ENCODE measurements at places on chromosomes 3 and 15.

- no peak for DNase-seq
These were observed 258.2 kb downstream of the ADAMTS17 start for GRCh38 chr15:100083572-100083971.

GRCh38 chr15:98581715-98582114 is 66.6 kb upstream of the IGF1R start:
- DNase-seq: no peak

DNA sequence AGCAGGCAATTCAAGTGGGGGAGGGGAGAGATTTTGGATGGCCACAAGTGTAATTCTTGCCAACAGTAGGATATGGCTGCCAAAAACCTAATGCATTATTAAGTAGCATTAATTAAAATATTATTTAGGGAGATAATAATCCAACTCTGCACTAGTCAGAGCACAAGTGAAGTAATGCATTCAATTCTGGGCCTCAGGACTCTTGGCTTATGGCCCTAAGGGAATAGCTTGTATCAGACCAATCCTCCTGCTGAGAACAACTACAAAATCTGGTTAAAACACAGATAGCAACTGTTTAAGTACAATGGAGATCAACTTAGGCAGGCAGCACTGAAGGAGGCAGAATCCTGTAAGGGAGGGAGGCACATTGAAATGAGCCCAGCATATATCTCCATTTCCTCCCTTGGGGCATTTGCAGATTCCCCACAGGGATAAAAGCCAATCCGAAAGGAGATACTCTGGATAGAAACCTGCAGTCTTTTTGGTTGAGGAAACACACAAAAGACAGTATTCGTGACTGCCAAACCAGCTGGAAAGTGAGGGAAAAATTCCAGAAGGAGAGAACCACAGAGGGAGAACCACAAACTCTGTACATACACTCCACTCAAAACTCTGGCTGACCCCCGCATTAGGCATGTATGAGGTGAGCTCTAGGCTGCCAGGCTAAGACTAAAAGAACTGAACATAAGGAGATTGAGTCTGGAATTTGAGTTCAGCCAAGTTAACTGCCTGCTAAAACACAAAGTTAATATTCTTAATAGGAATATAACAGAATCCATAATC is 57.4 kb downstream of the ETFA start:
- no peak for DNase-seq

DNA sequence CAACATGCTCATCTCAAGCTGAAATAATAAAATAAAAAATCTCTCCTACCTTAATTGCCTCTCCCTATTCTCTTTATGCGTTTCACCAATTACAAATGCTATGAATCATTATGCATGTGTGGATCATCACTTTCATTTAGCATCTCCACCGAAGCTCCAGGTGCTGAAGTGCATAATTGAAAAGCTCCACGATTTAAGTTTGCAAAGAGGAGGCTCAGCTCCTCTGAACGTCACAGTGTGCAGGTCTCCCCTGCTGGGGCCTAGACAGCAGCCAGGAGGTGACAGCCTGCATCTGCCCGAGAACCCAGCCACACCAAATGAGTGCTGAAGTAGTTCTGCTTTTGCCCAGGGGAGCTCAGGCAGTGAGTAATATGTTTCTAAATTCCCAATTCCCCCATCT is 60.5 kb upstream of the GLCE start:
- no peak for DNase-seq

DNA sequence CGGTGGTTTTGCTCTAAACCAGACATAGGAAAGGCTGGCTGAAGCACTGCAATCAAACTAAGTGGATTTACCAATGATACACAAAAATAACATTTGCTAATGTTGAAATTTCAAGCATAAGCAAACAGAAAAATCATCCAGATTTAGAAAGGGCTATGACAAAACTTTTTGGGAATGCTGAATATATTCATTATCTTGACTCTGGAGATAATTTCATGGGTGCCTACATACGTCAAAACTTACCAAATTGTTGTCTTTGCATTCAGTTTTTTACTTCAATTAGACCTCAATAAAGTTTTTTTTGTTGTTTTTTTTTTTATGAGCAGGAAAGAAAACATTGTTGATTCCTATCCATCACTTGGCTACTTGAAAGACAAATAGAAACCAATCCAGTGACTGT is 140.8 kb downstream of the NR2E3 start:
- no peak for DNase-seq

- DNase-seq: no peak
These were observed 121.6 kb downstream of the TFDP2 start for GRCh38 chr3:142027735-142028134.

GRCh38 chr3:99505646-99506269 is 132.6 kb upstream of the COL8A1 start:
- peak; percentile 87 for DNase-seq

DNA sequence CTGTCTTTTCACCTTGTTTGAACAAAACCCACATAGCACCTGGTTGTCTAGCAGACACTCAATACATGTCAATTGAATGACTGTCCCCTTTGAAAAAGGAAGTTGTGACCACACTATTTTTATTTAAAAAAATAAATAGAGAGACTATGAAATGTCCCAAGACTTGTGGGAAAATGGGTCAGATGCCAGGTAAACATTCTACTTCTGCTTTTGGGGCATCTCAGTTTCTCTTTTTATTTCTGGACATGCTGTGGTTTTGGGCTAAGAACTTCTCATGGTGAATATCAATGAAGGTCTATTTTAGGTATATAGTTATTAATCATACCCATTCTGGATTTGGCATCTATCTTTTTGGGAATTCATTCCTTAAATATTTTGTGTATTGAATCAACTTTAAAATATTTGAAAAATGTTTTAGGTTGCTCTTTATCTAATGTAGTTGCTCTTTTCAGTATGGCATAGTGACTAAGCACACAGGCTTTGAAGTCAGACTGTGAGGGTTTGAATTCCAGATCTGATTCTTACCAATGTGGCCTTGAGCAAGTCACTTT is 4.4 kb downstream of the TMEM45A start:
- DNase-seq: no peak

GRCh38 chr15:88023914-88024313 is 232.6 kb downstream of the NTRK3 start:
- DNase-seq: no peak

- DNase-seq: no peak
These were observed 41.9 kb downstream of the ACAA1 start for GRCh38 chr3:38094999-38095398.

- no peak for DNase-seq
These were observed 521 bp downstream of the IL5RA start for GRCh38 chr3:3109407-3110298.

- DNase-seq: no peak
These were observed 403.2 kb downstream of the MECOM start for GRCh38 chr3:169260296-169260695.

- no peak for DNase-seq
These were observed 684.4 kb downstream of the GRM7 start for GRCh38 chr3:7545334-7545733.

DNA sequence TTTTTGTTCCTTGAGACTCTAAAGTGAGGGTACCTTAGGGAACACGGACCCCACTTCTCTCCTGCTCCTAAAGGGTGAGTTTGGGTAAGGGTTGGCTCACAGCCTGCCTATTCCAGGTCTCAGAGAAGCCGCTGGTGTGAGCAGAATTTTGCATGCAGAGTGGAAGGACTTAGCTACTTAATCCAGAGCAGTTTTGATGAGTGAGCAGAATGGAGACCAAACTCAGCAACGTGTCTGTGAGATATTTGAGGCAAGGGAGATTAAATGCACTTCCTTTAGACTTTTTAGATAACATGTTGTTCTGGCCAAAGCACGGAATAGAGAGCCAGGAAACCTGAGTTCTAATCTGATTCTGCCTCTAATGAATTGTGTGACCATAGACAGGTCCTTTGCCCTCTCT is 5.1 kb downstream of the SLC24A1 start:
- no peak for DNase-seq

DNA sequence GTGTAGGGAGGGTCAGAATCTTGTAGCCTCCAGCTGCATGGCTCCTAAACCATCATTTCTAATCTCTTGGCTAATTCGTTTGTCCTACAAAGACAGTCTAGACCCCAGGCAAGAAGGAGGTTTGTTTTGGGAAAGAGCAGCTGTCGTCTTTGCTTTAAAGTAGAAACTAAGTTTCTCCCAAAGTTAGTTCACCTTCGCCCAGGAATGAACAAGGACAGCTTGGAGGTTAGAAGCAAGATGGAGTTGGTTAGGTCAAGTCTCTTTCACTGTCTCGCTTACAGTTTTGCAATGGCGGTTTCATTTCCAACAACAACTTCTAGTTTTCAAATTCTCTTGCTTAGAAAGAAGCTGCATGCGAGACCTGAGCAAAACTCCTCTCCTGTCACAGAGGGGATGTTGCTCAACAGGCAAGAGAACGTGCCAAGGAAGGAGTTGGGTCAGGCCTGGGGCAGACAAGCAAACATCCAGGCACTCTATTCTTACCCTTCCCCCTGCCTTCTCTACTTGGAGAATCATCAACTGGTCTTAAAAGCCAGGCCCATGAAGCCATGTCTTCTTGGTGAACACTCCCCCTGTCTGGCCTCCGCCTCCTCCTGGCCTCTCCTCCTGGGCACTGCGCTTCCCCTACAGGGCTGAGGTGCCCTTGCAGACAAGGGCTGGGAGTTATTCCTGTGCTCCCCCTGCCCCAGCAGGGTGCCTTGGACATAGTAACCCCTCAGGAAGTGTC is 57.6 kb downstream of the TMEM44 start:
- DNase-seq: peak; percentile 31

DNA sequence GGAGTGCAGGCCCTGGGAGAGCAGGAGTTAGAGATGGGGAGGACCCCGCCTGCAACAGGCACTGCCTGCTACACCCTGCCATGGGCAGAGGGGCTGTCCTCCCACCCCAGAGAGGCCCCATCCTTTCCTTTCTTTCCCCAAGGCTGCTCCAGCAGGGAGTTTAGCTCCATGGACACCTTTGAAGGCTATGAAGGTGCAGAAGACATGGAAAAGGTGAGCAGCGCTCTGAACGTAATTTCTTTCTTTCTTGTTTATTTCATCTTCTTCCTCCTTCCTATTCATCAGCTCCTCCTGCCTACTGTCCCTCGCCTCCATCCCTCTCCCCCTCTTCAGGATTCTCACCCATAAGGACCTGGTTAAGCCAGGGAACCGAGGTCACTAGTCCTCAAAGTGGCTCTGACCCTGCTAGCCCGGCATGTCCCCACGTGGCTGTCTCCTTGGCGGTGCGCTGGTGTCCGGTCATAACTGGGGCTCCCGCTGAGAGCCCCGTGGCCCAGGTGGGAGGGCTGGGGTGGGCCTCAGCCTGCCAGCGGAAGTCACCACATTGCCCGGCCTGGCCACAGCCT is 16.0 kb upstream of the ADIPOQ start:
- DNase-seq: no peak

GRCh38 chr3:71172189-71172588 is 411.3 kb downstream of the FOXP1 start:
- no peak for DNase-seq

GRCh38 chr15:89652666-89653065 is 2.6 kb downstream of the KIF7 start:
- no peak for DNase-seq

- no peak for DNase-seq
These were observed 780 bp downstream of the TIPARP start for GRCh38 chr3:156674911-156675829.

DNA sequence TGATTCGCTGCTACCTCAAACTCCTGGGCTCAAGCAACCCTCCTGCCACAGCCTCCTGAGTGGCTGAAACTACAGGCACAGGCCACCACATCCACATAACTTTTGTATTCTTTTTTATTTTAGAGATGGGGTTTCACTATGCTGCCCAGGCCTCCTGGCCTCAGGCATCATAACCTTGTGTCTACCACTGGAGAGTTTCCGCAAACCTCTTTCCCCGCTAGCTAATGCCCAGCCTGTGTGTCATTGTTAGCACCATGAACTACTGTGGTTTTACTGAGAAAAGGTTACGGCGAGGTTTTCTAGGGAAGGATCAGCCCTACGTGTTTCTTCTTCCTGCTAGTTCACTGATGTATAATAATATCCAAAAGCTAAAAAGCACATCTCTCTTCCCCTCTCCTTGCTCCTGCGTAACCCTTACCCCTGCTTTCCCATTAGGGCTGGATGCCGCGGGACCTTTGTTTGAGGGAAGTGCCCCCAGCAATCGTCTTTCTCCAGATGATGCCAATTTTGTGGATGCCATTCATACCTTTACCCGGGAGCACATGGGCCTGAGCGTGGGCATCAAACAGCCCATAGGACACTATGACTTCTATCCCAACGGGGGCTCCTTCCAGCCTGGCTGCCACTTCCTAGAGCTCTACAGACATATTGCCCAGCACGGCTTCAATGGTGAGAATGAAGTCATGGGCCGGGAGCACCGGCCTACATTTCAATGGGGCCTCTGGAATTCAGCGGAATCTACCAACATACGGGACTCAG is 113.7 kb downstream of the LIPC start:
- no peak for DNase-seq

DNA sequence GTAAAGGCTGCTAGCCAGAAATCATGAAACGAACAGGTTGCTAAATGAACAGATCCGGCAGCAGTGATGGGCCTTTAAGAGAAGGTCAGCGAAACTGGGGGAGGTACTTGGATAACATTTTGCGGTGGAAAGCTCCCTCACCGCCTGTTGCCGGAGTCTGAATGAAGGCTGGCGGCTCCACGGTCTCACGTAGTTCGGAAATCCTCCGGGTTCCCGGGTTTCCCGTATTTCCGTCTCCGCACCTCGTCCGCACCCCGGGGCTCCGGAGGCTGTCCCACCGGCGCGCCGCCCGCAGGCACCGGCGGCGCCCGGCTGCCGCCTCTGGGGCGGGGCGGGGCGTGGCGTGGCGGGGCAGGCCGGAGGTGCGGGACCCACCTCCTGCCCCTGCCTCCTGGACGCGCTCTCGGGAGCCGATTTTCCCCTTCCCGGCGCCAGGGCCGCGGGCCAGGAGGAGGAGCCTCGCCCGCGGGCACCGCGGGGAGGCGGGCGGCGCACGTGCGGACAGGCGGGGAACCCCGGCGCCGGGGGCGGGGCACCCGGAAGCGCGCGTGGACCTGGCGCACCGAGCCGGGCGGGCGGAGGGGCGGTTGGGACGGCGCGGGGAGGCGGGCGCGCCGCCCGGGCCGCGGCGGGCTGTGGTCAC is at the start of gene ZDHHC23:
ZDHHC23 (plus strand) TSS at position 642 of the 643 bp plus-strand sequence. CDS start 790 bp downstream, outside the sequence.
- no peak for DNase-seq

- DNase-seq: no peak
These were observed 31.7 kb downstream of the LSM3 start for GRCh38 chr3:14210290-14210688.

- no peak for DNase-seq
These were observed 25.5 kb downstream of the ATP1B3 start for GRCh38 chr3:141901914-141902313.

Measured in AG09319 (cell line).